ENCODE measurements at places on chromosomes 1 and 21. TPM values are rescaled to one million over a fixed set of nuclear protein-coding genes. Genes with fewer than 3 reads are reported as not detected.

- no peak for DNase-seq
These were observed 16.8 kb downstream of the ERRFI1 start for GRCh38 chr1:8009043-8010002.

DNA sequence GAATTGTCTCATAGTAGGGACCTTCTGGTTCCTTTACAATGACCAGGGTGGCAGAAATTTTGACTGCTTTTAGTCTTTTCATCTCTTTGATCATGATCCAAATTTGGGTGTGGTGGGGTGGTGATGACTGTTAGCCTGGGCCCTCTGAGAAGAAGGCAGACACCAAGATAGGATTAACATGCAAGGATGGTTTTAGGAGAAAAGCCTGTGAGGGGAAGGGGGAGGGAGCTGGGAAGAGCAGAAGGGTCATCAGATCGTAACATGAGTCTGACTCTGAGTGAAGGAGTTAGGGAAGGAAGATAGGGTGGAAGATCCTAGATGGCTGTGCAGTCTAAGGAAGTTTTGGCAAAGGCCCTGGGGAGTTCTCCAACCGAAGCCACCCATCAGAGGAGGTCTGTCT lies 28.5 kb upstream of the CAMSAP2 start:
- no peak for DNase-seq

- DNase-seq: no peak
These were observed 3.2 kb upstream of the B3GALT2 start for GRCh38 chr1:193189442-193190095.

Gene RNU1-4
- total RNA-seq: under 0.01 TPM

Gene TNNT2
- not detected for total RNA-seq

Gene KCNE2
- not detected for total RNA-seq

All from HT1080 (cell line).